Lung (tissue), 17 donors: ENCODE measurements at places on chromosomes 4 and X. TPM values are rescaled to one million over a fixed set of nuclear protein-coding genes. Genes with fewer than 3 reads are reported as not detected.

MAGEC2 gene
- not detected for total RNA-seq

ZIC3 gene
- not detected for total RNA-seq

SHROOM3 gene
- 75.1 TPM for total RNA-seq

RAB40AL gene
- 1.4 TPM for total RNA-seq

GJB1 gene
- total RNA-seq, result not detected

SMIM10L2A gene
- total RNA-seq, result 2.4 TPM

DMD gene
- 73.8 TPM for total RNA-seq

PDZD4 gene
- total RNA-seq, result 8.1 TPM

HDX gene
- 11.2 TPM for total RNA-seq

SPANXN4 gene
- not detected for total RNA-seq

FGFR3 gene
- 24.8 TPM for total RNA-seq

CXCL5 gene
- 48.5 TPM for total RNA-seq

DGKK gene
- 0.03 TPM for total RNA-seq

CLGN gene
- total RNA-seq, result 2.9 TPM

TMPRSS11F gene
- not detected for total RNA-seq

SPANXN3 gene
- total RNA-seq, result not detected

UGT2A1 gene
- not detected for total RNA-seq

GABRG1 gene
- total RNA-seq, result not detected

GABRE gene
- total RNA-seq, result 44.5 TPM

MOB1B gene
- total RNA-seq, result 24.4 TPM

CCDC120 gene
- 11.3 TPM for total RNA-seq

CLCN5 gene
- 12.0 TPM for total RNA-seq

MTMR1 gene
- 21.6 TPM for total RNA-seq

PARM1 gene
- 53.6 TPM for total RNA-seq

SPINK2 gene
- not detected for total RNA-seq

RTL5 gene
- 8.3 TPM for total RNA-seq

BEND2 gene
- not detected for total RNA-seq

PDE6B gene
- total RNA-seq, result 24.6 TPM

ZAR1 gene
- not detected for total RNA-seq
